CD4-positive, alpha-beta T cell treated with Interleukin-12 subunit alpha and Interleukin-12 subunit beta, for 1 hour (primary cell): ENCODE measurements at places on chromosomes 4 and X.

- no peak for DNase-seq
Measured at GRCh38 chr4:73976716-73977115, 5.1 kb downstream of the PF4 start.

GRCh38 chrX:75603833-75604232 is 81.0 kb upstream of the ZDHHC15 start:
- peak; percentile 27 for DNase-seq

- DNase-seq = no peak
Measured at GRCh38 chrX:120485315-120485637, 16.2 kb upstream of the LAMP2 start.

DNA sequence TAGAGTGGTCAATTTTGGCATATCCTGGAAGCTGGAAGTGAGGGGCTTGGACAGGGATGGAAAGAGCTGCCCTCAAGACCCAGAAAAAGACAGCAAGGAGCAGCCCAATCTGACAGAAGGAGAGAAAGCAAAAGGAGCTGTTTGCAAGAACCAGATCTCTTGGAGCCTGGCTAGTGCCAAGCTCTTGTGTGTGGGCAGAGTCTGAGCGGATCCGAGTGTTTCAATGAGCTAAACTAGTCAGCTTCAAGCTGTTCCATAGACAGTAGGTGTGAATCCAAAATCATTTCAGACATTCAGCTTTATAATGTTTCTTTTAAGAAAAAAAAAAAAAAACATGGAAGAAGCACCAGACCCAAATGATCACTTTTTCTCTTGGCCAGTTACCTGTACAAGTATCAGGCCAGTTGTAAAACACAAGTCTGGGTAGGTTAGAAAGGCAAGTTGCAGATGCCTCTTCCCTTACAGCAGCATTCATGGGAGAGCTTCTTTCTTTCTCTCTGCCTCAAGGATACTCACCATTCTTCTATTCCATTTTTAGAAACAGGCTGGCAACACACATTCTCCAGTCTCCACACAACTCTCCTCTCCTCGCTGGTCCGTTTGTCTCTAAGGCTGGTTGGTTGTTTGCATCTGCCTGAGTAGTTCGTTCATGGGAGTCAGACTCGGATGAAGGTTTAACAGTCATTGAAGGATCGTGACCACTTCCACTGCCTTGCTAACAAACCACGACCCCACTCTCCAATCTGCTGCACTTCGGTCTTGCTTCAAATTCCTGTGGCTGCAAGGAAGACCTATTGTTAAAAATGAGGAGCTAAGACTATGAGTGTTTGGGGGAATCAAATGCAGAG is 105.2 kb upstream of the GATB start:
- no peak for DNase-seq

DNA sequence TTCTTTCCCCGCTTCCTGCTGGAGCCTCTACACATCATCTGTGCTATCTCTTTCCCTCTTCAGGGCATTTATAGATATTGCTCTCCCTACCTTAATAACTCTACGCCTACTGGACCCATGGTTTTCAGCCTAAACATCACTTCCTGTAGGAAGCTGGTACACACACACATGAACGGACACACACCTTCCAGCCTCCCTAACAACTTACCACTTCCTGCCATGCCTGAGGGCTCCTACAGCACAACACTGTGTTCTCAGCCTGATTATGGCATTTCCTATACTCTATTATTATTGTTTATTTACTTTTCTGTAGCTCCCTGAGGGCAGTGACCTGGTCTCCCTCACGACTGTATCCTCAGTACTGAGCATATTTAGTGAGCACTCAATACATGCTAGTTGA is 163.6 kb upstream of the MAP3K15 start:
- peak; percentile 52 for DNase-seq

- DNase-seq = no peak
Measured at GRCh38 chr4:39320381-39321115, 45.6 kb downstream of the RFC1 start.

DNA sequence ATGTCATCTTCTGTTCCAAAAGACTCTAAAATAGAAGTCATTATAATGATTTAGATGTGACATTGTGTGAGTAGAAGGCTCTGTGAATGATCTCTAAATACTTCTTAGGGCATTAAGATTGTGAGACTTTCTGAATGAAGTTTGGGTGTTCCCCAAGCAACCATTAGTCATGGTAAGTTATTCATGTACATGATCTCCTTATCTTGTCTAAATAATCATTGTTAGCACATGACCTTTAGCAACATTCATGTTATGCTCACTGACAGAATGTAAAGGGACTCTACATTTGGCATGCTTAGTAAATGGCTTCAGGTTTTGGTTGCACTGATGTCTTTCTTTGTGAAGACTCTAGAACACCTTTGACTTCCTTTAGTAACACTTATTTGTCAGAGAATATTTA is 140.8 kb upstream of the AGA start:
- no peak for DNase-seq

DNA sequence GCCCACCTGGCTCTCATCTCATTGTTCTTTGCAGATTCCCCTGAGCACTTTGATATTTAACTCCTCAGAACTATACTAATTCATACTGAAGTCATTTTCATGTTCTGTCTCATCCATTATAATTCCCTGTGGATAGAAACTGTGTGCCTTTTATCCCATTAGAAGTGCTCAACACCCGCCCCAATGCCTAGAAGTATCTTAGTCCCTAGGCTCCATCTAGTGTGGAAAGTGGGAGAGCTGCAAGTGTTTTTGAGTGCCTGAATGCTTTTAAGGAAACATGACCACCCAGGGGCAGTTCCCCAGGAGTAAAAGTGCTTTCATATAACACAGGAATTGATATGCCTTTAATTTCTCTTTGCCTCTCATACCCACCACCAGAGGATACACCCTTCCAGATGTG is 117.0 kb downstream of the CHRDL1 start:
- DNase-seq = no peak
